ENCODE measurements at places on chromosomes 2 and 18.
A peak's percentile ranks its signal among the peaks of the same experiment; 100 is the strongest.

DNA sequence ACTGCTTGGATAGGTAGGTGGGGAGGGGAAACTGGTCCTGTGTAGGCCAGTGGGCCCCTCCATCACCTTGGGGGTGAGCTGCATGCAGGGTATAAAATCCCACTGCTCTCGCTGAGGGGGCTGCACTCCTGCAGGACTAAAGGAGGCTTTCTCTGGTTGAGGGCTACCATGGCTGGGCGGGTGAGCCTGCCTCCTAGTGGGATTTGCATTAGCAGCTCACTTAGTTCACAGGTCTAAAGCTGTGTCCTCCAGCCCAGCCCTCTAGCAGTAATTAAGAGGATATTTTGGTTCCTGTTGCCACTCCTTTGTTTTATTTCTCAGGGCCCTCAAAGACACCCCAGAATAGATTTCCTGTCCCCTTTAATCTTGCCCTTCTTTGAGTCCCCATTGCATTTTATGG, 24.6 kb downstream of the TMEM127 start:
- DNase-seq: no peak

GRCh38 chr2:229815858-229816257, 101.5 kb upstream of the DNER start:
- DNase-seq: peak; percentile 36

DNA sequence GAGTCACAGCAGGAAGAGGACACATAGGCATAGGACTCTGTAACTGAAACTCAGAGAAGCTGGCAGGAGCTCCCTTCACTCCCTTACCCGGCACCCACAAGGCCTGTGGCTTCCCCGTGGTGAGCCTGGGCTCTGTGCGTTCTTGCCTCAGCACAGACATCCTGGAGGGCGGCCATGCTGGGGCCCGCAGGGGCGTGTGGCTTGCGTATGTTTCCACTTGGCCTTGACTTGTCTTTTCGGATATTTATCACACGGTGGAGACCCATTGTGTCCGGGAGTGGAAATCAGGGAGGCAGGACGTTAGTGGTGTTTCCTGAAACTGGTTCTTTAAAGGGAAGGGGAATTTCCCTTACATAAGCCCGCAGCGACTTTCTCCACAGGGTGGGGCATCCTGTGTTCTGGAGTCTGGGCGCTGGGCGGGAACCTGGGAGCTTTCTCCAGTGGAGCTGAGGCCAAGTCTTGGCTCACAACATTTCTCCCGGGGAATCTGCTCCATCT, 49.9 kb upstream of the EML6 start:
- DNase-seq: peak; percentile 39

DNA sequence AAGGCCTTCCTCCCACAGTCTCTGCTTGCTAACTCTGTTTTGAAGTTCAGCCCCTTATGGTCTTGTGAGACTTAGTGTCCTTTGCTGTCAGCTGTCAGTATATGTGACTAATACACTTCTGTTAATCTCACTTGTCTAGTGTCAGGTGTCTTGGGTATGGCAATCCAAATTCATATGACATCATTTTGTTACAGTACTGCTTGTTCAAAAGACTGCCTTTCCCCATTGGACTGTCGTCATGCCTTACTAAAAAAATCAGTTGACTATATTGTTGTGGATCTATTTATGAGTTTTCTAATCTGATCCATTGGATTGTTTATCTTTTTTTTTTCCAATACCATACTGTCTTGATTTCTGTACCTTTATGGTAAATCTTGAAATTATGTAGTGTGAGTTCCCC, 611.4 kb upstream of the HS6ST1 start:
- DNase-seq: no peak

DNA sequence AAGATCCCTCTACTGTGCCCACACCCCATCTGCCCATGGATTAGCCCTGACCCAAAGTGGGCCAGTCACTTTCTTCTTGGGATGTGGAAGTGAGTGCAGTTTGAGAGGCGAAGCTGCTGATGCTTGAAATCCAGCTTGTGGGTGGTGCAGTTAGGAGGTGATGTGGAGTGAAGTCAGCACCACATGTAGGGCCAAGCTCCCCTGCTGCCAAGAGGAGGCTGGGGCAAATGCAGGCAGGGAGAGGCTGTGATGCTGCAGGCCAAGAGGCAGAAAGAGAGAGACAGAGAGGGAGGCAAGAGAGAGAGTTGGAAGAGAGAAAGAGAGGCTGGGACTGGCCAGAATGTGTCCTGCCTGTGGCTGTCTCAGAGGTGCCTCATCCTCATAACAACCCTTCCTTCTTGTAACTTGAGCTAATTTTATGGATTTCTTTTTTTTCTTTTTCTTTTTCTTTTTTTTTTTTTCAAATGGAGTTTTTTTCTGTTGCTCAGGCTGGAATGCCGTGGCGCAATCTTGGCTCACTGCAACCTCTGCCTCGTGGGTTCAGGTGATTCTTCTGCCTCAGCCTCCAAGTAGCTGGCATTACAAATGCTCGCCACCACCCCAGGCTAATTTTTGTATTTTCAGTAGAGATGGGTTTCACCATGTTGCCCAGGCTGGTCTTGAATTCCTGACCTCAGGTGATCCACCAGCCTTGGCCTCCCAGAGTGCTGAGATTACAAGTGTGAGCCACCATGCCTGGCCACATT, 35.3 kb upstream of the CAB39 start:
- no peak for DNase-seq

GRCh38 chr2:88059979-88060906, 4.7 kb upstream of the KRCC1 start:
- DNase-seq: peak; percentile 57

DNA sequence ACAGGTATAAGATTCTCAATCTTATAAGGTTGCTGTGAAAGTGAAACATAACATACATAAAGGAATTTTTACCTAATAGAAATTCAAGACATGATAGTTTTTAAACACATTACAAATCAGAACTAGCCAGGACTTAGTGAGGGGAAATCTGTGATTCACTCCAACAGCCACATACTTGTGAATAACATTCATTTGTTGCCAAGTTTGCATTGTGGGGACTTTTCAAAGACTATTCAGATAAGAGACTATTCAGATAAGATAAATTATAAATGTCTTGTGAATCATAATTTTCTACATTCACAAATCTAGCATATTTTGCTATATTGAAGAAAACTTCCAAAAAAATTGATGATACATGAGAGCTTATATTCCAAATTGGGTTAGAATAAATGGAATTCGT, 345.3 kb upstream of the CDH20 start:
- DNase-seq: no peak

DNA sequence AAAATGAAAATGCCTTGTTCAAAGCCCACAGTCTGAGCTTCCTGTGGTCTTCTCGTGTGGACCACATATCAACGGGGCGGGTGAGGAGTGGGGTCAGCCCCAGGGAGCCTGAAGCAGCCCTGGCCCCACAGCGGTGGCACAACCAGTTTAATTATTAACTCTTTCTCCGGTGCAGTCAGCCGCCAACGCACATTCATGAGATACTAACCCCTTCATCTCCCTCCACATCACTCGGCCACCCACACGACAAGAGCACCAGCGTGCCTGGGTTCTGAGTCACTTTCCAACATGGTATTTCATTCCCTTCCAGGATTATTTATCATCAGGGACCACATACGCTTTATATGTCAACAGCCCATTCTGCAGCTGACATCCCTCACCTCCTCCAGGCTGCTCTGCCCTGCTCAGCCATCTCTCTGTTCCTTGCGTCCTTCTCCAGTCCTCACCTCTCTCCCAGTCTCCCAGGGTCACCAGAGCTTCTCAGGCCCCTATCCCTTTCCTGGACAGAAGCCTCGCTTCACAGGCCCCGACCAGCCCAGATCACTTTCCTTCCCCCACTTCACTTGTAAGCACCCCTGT, 48.0 kb upstream of the ID2 start:
- DNase-seq: peak; percentile 76

- DNase-seq: no peak
These were observed 612.4 kb upstream of the RAB6C start for GRCh38 chr2:129367107-129367506.
